ENCODE measurements at places on chromosomes 1 and 21. TPM values are rescaled to one million over a fixed set of nuclear protein-coding genes. Genes with fewer than 3 reads are reported as not detected.

- DNase-seq, result no peak
Observed at GRCh38 chr1:111786669-111787207, 31.0 kb downstream of the DDX20 start.

DNA sequence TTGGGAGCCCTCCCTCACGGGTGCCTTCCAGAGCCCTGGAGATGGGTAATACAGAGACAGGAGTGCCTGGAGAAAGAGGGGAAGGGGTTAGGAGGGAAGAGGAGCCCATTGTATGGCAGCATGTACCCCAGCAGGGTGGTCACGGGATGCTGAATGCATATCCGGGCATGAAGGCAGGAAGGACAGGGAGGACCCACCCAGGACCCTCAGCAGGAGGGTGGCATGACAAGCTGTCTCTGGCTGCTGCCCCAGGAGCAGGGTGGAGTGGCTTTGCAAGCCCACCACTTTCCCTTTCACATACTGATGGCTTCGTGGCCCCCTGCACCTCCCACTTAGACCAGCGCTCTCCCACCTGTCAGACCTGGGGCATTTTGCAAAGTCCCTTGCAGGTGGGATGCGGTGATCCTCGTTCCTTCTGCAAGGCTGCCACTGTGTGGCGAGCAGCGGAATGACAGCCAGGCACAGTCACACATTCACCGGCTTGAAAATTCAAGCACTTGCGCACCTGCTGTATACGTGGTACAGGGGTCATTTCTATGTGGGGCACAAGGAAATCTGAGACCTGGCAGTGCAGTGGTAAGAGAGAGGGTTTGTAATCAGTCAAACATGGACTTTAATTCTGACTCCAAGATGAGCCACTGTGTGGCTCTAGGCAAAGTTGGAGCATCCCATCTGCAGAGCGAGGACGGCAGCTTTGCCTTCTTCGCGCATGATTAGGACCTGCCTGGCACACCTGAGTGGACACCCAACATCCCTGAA, 53.2 kb upstream of the TMEM51 start:
- peak; percentile 50 for DNase-seq

DNA sequence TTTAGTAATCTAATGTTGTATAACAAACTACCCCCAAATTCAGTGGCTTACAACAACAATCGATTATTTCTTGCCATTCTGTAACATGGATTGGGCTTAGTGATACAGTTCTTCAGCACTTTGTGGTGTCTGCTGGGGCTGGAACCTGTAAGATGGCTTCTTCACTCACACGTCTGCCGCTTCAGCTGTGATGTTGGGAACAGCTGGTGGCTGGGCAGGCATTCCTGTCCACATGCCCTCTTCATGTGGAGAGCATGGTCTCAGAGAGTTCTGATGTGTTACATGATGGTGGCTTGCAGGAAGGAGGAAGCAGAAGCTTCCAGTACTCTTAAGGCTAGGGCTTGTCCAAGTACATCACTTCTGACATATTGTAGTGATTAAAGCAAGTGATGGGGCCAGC, 276.9 kb downstream of the PTBP2 start:
- no peak for DNase-seq

DNA sequence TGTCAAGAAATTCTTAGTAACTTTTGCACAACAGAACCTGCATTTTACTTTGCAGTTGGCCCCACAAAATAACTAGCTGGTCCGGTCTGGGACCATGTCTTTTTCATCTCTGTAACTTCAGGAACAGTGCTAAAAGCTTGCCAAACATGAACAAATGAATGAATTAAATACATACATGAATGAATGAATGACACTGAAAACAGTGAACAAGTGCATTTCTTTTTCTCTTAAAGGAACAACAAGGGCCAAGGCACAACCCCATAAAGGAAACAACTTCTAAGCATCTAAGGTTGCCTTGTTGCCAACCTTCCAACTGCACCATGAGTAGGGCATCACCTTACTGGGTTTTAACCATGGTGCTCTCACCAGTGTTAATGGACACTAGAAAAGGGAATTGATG, 534.4 kb upstream of the PKN2 start:
- DNase-seq, result no peak

- no peak for DNase-seq
Observed at GRCh38 chr1:94543001-94543400, 1.4 kb upstream of the F3 start.

DNA sequence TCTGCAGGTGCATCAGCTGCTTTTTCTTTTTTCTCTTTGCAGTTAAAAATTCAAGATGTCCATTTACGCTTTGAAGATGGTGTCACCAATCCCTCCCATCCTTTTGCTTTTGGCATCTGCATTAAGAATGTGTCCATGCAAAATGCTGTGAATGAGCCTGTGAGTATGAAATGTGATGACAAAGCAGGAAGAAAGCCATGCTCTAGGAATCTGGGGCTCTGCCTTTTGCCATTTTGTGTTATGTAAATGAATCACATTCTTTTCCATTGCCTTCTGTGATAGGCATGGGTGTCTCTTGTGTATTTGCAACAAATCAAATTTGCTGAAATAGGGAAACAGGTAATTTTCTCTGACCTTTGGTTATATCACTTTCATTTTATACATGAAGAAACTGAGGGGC, 19.4 kb downstream of the VPS13D start:
- no peak for DNase-seq

DNA sequence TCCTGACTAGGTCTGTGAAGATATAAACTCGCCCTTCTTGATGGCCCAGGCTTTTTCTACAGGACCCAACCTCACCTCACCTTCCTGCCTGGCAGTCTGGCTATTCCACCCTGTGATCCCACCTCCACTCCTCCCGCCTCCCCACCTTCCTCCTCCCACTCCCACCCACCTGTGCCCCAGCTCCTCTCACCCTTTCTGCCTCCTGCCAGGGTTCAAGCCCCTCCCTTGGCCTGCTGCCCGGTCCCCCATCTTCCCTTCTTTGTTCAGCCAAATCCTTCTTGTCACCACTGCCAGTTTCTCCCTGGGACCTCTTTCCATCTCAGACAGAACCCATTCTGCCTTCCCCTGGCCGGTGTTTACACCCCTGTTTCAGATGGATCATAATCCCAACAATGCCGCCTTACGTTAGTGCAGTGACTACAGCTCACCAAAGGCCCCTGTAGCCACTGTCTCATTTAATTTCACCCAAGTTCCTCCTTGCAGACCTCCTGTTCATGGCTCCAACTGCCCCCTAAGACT, 127.5 kb upstream of the EDN2 start:
- no peak for DNase-seq

DNA sequence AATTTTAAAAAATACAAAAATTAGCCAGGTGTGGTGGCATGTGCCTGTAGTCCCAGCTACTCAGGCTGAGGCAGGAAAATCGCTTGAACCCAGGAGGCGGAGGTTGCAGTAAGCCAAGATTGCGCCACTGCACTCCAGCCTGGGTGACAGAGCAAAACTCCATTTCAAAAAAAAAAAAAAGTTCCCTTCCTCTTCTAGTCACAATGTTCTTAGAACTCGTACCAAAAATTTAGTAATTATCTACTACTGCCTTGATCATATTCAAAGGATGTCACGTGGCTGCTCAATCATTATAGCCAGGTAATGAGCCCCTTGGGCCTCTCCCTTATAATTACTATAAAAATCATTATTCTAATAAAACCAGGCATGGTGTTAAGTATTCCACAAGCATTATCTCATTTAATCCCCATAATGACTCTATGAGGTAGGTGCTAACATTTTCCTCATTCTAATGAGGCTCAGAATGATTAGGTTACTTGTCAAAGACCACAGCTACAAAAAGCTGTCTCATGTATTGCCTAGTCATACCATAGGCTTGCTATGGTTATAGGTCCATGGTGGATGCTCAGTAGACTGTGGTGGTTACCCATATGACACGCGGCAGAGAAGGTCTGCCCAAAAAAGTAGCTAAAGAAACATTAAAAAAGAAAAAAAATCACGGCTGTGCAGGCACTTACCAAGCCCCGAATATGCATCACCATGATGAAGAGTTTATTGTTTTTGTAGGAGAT, 15.5 kb upstream of the PPP1R15B start:
- no peak for DNase-seq

- no peak for DNase-seq
Observed at GRCh38 chr21:42469272-42469671, 26.8 kb downstream of the RSPH1 start.

GRCh38 chr1:245771511-245772281, 616.9 kb downstream of the KIF26B start:
- peak; percentile 8 for DNase-seq

DNA sequence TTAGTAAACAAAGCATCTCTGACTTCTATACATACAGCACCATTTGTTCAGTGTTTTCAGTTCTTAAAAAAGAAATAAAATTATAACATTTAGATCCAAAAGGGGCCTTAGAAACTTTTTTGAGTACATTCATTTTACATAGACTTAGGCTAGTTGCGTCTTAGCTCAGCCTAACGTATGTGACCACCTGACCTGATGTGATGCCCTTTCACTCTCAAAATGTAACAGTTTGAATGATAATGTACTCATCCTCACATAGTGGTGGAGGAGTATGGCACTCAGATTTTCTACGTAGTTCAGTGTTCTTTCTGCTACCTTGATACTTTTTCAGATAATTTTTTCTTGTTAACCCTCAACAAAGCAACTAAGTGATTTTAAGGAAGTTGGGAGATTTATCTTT, 43.4 kb downstream of the RPRD2 start:
- no peak for DNase-seq

DNA sequence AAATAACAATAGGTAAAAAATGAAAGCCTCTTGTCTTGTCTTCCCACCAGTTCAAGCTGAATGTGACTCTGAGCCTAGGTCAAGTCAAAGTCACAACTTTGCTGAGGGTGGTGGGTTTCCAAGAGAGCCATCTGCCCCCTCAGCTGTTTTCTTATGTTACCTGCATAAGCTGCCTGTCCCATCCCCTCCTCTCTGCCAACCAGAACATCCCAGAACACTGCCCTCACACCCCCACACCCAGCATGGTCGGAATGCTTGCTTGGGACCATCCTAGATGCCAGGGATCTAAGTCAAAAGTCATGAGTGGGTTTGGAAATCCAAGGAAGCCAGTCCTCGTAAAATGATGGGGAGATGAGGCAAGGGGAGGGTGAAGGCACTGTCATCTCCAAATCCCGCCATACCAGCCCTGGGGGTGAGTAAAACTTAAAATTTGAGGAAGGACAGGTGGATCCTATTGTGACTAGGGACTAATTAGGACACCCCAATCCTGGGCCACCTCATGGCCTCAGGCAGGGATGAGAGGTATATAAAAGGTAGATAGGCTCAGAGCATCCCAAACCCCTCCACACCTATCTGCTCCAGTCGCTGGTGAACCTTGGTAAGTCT, at the start of gene SPRR5:
Gene SPRR5 (plus strand): TSS at position 556 of the 606 bp plus-strand sequence. CDS start 1,349 bp downstream, outside the sequence.
- DNase-seq, result no peak

DNA sequence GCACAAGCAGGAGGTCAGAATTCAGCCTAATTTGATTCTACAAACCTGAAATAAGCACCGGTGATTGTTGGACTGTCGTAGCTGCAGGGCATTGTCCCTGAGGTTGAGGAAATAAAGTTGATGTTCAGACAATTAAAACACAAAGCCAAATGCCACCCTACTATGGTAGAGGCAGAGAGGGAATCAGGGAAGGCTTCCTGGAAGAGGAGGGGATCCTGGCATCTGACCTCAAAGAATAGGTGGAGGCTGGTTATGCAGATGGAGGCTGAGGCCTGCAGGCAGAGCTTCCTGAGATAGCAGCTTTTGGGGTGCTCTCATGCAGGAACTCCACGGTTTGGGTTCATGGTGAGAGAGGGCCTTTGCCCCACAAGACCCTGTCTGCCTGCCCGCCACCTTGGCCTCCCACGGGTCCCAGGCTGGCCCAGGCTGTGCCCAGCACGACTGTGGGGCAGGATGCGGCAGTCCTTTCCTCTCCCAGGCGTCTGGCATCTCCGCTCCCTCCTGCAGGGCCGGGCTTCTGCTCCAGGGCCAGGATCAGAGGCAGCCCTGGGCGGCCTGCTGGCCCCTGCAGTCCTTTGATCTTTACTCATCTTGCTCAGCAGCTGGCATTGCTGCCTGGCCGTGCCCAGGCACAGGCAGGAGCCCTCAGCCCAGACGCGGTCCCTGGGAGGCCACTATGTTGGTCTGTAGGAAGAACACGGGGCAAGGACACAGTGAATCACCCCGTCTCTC, 134.1 kb upstream of the VAMP3 start:
- DNase-seq, result no peak

GRCh38 chr1:67674260-67675011, 10.6 kb upstream of the GADD45A start:
- no peak for DNase-seq

GRCh38 chr21:36606287-36606982, 92.5 kb upstream of the SIM2 start:
- no peak for DNase-seq

- DNase-seq, result no peak
Observed at GRCh38 chr1:181849071-181849470, 212.4 kb downstream of the ZNF648 start.

GRCh38 chr1:25504706-25505595, 38.5 kb upstream of the LDLRAP1 start:
- DNase-seq, result no peak

- no peak for DNase-seq
Observed at GRCh38 chr1:56665384-56665783, 20.3 kb downstream of the PRKAA2 start.

DNA sequence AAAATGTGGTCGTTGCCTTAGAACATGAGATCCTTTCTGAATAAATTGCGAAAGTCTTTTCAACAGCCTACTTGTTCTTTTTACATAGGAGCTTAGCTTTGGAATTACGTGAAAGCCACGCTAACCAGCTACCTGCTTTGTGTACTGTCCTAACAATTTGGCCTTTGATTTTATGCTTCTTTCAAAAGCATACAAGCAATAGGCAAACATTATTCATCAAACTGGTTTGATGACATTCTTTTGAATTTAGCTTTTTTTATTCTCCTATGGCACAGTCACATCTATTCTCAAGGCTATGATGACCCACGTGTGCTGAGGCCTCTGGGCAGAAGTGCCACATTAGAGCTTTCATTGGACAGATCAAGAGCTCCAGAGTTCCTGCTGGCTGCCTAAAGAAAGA, 178.0 kb upstream of the DPT start:
- DNase-seq, result no peak

- DNase-seq, result no peak
Observed at GRCh38 chr1:21909787-21910503, 27.2 kb downstream of the HSPG2 start.

- no peak for DNase-seq
Observed at GRCh38 chr1:20699558-20699957, 18.2 kb downstream of the KIF17 start.

- DNase-seq, result peak; percentile 75
Observed at GRCh38 chr1:21270086-21270689, 20.1 kb downstream of the ECE1 start.

- DNase-seq, result no peak
Observed at GRCh38 chr1:216450227-216450626, 27.0 kb upstream of the USH2A start.

GRCh38 chr1:3355089-3355488, 99.4 kb upstream of the ARHGEF16 start:
- DNase-seq, result no peak

- no peak for DNase-seq
Observed at GRCh38 chr1:207891148-207891547, 19.8 kb downstream of the CD34 start.

GRCh38 chr1:184860985-184861754, 106.5 kb upstream of the EDEM3 start:
- no peak for DNase-seq

HPCAL4 gene
- 0.08 TPM for polyA plus RNA-seq

CNTN2 gene
- not detected for polyA plus RNA-seq

AUNIP gene
- polyA plus RNA-seq, result 5.6 TPM

CNR2 gene
- not detected for polyA plus RNA-seq

TCHHL1 gene
- not detected for polyA plus RNA-seq

CD34 gene
- polyA plus RNA-seq, result 0.05 TPM

CD1B gene
- polyA plus RNA-seq, result not detected

RHBDL2 gene
- polyA plus RNA-seq, result 3.4 TPM

CFHR5 gene
- not detected for polyA plus RNA-seq

LCE3D gene
- polyA plus RNA-seq, result 0.18 TPM

RORC gene
- not detected for polyA plus RNA-seq

S100A3 gene
- 88.9 TPM for polyA plus RNA-seq
